ENCODE measurements at places on chromosomes 5 and 9.

DNA sequence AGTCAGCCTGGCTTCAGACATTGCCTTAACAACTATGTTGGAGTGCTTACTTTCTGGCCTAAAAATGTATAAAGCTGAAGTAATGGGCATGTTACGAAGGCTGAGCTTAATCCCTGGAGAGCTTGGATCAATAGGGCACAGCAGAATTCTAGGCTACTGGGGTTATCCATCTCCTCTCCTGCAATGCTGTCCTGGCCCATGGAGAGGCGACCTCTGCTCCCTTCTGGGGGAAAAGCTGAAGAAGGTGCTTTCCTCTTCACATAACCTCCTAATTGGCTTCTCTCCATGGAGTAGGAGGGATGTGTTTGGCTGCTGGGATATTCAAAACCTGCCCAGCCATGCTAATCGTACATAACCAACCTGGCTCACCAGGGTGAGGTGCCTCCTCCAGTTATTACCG, 403.5 kb downstream of the DMRT2 start:
- no peaks in the 10 kb centered on the region for H3K36me3 ChIP-seq
- H3K27me3 ChIP-seq: peaks cover 3% of the 10 kb centered on the region
- no peak overlapping the region for H3K4me3 ChIP-seq
- DNase-seq: no peak

GRCh38 chr9:81595887-81596543, 93.3 kb downstream of the TLE1 start:
- H3K36me3 ChIP-seq: no peaks in the 10 kb centered on the region
- no peak for DNase-seq
- no peak overlapping the region for H3K4me3 ChIP-seq
- no peak overlapping the region for H3K27ac ChIP-seq

GRCh38 chr9:98171176-98171925, 21.1 kb downstream of the CORO2A start:
- H3K36me3 ChIP-seq: no peaks in the 10 kb centered on the region
- H3K27ac ChIP-seq: no peak overlapping the region
- no peaks in the 10 kb centered on the region for H3K27me3 ChIP-seq
- peaks cover 37% of the 10 kb centered on the region for H3K4me1 ChIP-seq
- no peak for DNase-seq

- H3K27me3 ChIP-seq: no peaks in the 10 kb centered on the region
- H3K36me3 ChIP-seq: no peaks in the 10 kb centered on the region
- H3K4me3 ChIP-seq: no peak overlapping the region
- DNase-seq: no peak
- no peaks in the 10 kb centered on the region for H3K4me1 ChIP-seq
Measured at GRCh38 chr9:105154723-105155191, 89.7 kb upstream of the SLC44A1 start.

DNA sequence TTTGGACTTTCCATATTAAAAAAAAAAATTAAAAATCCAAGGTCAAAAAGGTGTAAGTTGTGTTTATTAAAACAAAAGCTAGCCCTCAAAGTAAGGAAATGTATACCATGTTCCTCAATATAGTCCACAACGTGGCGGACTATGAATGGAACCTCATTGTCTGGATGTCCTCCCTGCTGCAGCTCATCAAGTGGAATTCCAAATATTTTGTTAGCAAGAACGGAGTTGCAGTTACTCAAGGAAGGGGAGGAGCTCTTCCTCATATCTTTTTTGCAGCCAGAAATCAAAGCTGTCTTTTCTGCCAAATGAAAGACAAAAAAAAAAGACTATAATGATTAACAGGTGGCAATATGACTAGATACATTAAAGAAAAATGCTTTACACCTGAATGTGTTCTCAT, 14.0 kb downstream of the FAM13B start:
- H3K36me3 ChIP-seq: peaks cover 58% of the 10 kb centered on the region
- H3K27ac ChIP-seq: no peak overlapping the region
- peaks cover 17% of the 10 kb centered on the region for H3K4me1 ChIP-seq
- H3K4me3 ChIP-seq: no peak overlapping the region
